ENCODE measurements at places on chromosomes 12 and 14.
A peak's percentile ranks its signal among the peaks of the same experiment; 100 is the strongest.

DNA sequence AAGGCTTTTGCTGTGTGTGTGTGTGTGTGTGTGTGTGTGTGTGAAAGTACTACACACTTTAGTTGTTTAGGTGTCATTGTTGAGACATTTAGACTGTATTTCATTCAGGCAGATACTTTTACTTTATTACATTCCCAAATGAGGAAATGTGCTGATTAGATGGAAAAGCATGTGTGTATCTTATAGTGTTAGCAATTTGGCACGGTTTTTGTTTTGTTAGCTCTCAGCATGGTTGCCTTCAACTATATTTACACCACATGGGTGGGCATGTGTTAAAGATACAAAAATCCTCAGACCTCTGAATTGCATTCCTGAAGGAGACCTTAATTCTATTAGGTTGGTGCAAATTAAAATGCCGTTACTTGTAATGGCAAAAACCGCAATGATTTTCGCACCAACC is 879.5 kb downstream of the DIO2 start:
- DNase-seq = no peak

DNA sequence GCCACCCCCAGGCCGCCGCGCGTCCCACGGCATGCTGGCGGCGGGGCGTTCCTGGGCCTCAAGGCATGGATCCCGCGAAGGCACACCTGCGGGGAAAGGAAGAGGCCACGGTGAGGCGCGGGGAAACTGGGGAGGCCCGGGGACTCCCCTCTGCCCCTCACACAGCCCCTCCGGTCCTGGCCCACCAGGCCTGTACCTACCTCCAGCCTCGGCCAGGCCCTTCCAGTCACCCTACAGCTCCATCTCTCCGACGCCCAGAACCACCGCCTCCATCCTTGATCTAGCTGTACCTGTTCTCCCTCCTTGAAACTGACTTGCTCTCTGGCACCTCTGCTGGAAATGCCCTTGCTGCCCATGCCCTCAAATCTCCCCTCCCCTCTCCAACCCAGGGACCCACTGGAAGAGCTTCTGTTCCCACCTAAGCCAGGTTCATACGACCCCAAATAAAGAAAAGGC is 1.7 kb downstream of the ANKRD9 start:
- DNase-seq = no peak

DNA sequence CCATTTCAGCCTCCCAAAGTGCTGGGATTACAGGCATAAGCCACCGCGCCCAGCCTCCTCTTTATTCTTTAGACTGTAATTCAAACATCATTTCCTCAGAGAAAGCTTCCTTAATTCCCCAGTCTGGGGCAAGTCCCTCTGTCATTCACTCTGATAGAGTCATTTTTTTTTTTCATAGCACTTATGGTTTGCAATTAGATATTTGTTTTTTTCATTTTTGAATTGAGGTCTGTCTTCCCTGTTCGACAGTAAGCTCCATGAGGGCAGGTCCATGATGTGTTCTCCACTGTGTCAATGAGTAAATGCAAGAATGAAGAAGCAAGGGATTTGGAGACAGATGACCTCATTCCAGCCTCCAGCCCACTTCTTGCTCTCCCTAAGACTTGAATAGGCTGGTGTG is 12.1 kb downstream of the ASIC1 start:
- no peak for DNase-seq

- peak; percentile 15 for DNase-seq
Observed at GRCh38 chr14:34252227-34252626, 209.8 kb downstream of the SPTSSA start.

DNA sequence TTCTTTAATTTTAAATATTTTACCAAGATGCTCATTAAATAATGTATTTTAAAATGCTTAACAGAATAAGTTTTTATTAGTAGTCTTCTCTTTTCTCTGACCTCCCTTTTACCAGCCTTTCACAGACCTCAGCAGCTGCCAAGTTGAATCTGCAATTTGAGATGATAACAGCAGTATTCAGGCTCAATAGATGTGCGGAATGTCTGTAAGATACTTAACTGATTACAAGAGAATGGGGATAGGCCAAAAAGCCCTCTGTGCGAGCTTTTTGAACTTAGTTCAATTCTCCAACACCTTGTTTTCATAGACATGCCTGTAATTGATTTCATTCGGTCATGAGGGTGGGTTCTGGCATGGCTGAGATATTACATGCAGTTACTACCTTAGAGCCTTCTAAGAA is 277.2 kb downstream of the TMTC2 start:
- DNase-seq = peak; percentile 25

- DNase-seq = no peak
Observed at GRCh38 chr14:98112194-98112780, 1159.7 kb downstream of the BCL11B start.

DNA sequence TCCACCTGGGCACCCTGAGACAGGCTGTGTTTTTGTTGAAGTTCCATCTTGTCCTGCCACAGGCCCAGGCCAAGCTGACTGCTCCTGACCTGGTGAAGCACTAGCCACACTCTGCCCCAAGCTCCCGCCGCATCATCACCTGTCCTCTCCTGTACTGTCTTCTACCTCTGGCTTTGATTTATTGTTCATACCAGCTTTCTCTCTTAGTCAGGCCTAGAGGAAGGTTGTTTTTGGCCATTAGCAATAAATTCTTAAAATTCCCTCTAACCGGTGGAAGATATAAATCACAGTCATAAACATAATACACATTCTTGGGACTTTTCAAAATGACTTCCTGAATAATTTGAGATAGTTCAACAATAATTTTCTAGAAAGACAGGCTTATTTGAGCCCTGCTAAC is 169.4 kb downstream of the DAD1 start:
- peak; percentile 52 for DNase-seq

DNA sequence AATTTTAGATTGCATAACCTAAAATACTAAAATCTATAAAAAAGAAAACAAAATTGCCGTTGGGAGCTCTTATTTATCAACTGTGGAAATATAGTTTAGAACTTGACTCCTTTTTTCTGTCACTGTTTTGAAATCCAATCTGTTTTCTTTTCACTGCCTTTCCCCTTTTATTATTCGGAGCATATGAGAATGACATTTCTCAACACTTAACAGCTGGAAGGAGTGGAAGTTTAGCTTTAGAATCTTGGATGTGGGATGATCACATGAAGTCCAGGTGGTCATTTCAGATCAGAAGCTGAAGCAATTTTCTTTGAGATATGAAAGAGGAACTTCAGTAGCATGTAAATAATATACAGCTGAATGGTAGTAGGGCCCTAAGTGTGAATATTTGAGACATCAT is 16.7 kb downstream of the TRHDE start:
- DNase-seq = no peak

GRCh38 chr12:5244513-5244972 is 187.4 kb upstream of the NTF3 start:
- no peak for DNase-seq

- no peak for DNase-seq
Observed at GRCh38 chr12:64600164-64600561, 10.1 kb upstream of the RASSF3 start.

DNA sequence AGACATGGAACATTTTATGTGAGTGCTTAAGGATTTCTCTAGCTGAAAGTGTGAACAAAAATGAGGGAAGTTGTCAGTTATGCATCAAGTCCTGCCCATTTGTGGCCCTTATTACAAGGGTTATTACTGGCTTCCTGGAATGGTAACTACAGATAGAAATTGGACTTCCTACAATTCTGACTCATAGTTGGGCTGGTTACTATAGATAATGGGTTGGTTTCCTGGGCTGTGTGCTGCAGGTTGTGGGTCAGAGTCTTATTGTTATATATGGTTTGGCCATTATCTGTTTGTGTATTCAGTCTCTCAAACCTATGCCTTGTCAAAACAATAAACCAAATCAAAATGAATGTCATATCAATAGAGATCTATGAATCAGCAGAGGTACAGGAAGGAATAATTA is 313.7 kb downstream of the ADAMTS20 start:
- DNase-seq = peak; percentile 46

DNA sequence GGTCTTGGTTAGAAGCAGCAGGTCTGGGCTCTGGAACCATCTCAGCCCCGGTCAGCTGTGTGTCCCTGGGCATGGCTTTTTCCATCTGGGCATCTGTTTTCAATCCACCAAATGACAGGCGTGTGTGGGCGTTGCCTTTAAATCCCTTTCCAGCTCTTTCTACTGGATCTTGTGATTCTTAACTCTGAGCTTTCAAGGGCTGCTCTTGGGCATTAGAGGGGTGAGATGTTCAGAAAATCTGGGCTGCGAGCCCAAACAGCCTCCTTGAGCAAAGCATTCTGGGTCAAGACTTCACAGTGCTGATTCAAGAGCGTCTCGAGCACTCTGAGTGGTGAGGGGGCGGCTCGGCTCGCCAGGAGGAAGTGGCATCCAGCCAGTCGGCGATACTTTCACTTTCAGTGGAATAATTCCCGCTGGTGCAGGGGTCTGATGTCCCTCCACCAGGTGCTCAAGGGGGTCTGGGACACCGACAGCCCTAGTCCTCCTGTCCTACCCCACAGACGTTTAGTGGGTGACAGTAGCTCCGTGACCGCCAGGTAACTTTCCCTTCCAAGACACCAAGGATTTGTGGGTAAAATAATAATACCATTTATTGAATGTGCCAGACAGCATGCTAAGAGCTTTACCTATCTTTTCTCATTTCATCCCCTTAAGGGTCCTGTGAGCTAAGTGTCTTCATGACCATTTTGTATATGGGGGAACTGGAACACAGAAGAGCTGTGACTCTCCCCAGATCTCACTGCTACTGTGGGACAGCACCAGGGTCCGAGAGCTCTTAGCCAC is 114.0 kb downstream of the PLXNC1 start:
- peak; percentile 92 for DNase-seq

DNA sequence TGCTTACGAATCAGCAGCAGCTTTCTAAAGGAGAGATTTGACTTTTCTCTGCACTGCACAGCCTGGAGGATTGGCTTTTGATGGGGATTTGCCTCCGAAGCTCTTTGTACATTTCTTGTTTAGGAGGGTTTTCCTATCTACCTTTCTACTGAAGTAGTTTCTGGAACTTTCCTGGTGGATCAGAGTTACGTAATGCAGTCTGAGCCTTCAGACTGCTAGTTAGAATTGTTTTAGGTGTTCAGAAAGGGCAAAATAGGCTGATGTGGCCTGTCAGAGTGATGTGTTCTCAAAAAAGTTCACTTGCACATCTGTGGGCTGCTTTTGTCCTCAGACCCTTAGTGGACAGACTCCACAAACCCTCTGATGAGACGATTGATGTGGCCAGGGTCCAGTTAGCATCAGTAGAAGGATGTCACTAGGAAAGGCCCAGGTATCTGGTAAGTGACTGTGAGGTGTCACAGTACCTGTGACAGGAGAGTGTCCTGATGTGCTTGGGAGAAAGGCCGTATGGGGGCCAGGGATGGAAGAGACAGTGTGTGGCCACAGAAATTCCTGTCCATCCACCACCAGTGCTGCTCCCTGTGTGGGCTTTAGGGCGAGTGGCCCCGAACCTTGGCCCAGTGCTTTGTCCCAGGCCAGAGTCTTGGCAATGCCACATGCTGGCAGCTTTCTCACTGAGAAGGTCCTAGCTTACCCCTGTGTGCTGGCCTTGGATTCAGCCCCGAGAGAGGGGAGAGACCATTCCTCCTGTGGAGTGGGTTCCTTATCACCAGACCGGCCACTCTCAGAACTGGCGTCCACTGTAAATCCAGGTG is 4.4 kb upstream of the ACADS start:
- DNase-seq = no peak

DNA sequence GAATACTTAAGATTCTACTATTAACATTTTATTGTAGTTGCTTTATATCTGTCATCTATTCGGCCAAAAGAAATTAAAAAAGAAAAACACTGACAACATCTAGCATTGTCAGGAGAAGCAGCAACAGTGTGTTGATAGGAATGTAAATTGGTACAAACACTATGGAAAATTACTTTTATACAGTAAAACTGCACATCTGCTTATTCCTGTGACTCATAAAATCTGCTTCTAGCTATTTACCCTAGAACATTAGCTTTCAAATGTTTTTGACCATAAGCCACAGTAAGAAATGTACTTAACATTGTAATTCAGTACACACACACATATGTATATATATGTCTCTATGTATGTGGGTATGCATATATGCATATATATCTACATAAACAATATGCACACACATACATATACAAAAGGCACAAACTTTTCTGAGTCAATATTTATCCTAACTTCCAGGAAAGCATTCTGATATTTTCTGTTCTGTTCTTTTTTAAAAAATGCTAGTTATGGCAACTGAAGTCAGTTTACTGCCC is 278.9 kb upstream of the GARIN2 start:
- no peak for DNase-seq

DNA sequence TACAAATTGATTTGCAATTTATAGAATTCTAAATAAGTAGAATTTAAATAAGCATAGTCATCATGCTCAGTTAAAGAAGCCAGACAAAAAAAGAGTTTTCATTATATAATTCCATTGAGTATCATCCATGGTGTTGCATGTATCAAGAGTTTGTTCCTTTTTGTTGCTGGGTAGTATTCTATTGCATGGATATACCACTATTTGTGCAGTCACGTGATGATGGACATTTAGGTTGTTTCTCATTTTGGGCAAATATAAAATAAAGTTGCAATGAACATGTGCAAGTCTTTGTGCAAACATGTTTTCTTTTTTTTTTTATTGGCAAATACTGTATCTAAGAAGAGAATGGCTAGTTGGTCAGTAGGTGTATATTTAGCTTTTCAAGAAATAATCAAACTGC is 186.2 kb upstream of the FRMD6 start:
- no peak for DNase-seq

- DNase-seq = no peak
Observed at GRCh38 chr14:99224116-99224910, 47.7 kb downstream of the BCL11B start.

- peak; percentile 62 for DNase-seq
Observed at GRCh38 chr14:61653507-61653906, 41.8 kb upstream of the HIF1A start.

- DNase-seq = no peak
Observed at GRCh38 chr14:87286191-87286590, 706.8 kb downstream of the GALC start.

GRCh38 chr12:111138016-111138415 is 217.6 kb upstream of the MYL2 start:
- DNase-seq = no peak

GRCh38 chr12:63305901-63306875 is 155.2 kb upstream of the AVPR1A start:
- DNase-seq = no peak

DNA sequence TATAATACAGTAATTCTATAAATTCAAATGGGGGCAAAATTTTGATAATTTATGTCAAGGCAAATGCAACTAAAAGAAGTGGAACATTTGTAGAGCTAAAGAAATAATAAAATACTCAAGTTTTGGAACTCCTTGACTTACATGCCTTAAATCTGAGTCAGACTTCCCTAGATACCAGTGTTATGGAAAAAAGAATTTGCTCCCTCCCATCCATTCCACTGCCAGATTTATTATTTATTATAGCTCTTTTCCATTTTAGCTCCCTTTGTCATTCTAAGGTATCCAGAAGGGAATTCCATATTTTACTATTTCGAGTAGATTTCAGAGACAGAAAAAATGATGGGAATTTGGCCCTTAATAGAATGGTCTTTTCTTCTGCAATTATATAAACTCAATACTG is 44.0 kb downstream of the RHOJ start:
- DNase-seq = peak; percentile 82

DNA sequence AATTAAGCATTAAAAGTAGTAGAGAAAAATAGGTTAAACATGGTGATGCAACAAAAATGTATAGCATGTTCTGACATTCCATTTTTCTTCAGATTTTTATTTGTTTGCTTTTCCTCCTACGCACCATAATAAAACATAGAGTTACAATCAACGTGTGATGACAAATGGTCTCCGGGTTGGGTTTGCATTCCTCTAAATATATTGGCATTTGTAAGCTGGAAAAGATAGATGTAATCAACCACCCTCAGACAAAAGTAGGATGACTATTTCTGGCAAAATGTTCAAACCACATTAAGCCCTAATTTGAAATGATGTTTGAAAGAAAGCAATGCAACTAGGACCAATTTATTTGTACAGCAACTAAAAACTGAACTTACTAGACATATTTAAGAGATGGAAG is 58.4 kb downstream of the SLC25A21 start:
- peak; percentile 57 for DNase-seq

Measured in astrocyte (in vitro differentiated cells and primary cell).